Mesendoderm (in vitro differentiated cells): ENCODE measurements at places on chromosomes 1 and 21.
A peak's percentile ranks its signal among the peaks of the same experiment; 100 is the strongest.

GRCh38 chr1:216222288-216222687 lies 201.0 kb downstream of the USH2A start:
- peak; percentile 28 for DNase-seq

DNA sequence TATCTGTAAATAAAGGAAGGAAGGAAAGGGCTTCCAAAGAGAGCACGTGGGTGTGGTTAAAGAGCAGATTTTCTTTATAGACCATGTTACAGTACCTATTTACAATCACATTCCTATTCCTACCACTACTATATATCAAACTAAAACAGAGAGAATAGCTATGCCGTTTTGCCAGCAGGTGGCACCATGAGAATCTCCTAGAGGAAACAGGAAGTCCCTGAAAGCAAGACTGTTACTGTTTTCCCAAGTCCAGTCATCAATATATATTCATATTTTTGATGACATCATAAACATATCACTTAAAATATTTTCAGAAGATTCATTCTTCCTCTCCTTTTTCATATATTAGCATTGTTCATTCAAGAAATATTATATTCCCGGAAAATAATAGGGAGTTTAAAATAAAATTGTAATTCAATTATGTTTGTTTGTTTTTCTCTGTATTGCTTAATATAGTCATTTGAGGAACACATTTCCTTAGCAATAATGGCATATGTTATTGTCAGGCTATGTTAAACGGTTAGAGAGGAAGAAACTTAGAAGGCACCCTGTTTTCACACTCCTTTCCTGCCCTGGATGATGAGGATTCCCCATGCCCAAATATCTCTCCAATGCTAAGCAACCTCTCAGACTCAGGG lies 6.6 kb downstream of the CCDC190 start:
- DNase-seq: peak; percentile 76

GRCh38 chr1:43994071-43994470 lies 2.7 kb downstream of the CCDC24 start:
- no peak for DNase-seq

- DNase-seq: no peak
Measured at GRCh38 chr21:36709868-36710728, 11.2 kb downstream of the SIM2 start.

GRCh38 chr21:35938446-35938845 lies 121.9 kb downstream of the SETD4 start:
- DNase-seq: no peak

DNA sequence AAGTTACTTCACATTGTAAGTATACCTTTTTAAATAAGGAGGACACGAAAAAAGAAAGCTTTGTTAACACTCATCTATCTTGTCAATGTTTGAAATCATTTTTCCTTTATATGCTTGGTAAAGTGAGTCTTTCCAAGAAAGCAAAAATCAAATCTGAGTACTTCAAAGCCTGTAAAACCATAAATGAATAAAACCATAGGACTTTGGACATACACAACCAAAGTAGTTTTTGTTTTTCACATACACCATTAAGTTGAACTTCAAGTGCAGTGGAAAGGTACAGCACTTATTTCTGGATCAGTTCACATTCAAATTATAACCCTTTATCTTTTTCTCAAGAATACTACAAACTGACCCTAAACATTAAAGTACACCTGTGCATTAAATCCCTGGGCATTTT lies 10.1 kb upstream of the PSMG1 start:
- no peak for DNase-seq
